ENCODE measurements at places on chromosomes 1 and 21.

DNA sequence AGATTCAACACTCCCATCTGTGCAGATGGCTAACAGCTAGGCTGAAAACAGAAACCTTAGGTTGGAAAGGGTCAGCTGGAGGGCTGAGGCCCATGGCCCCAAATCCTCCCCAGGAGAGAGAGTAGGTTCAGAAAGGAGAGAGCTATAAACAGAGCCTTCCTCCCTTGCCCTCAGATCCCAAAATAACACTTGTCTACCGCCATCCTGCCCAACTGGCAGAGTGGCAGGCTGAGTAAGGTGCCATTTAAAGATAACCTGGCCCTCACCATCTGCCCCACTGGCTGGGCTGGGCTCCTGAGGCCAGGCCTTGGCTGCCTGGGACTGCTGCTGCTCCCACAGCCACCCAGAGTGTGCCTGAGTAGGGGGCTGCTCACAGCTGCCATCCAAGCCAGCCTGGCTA, 4.3 kb upstream of the SHISA4 start:
- DNase-seq = no peak

- DNase-seq = no peak
These were observed 72.4 kb upstream of the IFNAR2 start for GRCh38 chr21:33157303-33157702.

GRCh38 chr1:172401892-172402291, 18.6 kb upstream of the C1orf105 start:
- DNase-seq = no peak

DNA sequence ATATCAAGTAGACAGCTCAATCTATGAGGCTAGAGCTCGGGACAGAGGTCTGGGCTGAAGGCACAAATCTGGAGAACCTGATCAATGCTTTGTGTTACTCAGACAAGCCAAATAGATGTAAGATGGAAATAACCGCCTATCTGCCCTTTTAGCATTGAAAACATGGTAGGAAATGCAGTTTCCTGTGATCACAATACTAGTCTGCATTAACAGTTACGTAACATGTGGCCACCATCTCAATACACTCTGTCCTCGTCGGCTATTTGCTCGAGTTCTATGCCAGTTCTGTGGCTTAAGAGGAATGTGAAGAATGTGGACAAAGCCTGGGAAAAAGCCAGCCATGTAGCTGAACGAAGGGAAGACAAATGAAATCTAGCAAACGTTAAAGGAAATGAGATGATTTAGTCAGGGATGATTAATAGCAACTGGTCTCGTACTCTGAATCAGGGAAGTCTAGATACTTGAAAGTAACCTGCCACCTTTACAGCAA, 73.3 kb downstream of the HSF2BP start:
- DNase-seq = peak; percentile 99

DNA sequence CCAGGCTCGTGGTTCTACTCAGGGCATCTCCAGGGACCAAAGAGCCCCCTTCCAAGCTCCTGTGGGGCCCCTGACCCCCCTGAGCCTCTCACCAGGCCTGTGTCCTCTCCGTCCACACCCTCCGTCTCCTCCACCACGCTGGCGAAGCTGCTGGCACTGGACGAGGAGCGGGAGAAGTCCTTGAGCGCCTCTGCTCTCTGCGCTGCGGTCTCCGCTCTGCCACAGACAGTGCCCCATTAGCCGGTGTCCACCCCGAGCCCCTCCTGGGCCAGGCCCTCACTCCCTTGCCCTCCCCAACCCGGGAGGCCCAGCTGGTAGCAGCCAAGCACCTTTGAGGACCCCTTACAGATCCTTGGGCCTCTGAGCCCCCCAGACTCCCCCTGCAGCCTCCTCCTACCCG, 69.8 kb downstream of the RAP1GAP start:
- DNase-seq = no peak

DNA sequence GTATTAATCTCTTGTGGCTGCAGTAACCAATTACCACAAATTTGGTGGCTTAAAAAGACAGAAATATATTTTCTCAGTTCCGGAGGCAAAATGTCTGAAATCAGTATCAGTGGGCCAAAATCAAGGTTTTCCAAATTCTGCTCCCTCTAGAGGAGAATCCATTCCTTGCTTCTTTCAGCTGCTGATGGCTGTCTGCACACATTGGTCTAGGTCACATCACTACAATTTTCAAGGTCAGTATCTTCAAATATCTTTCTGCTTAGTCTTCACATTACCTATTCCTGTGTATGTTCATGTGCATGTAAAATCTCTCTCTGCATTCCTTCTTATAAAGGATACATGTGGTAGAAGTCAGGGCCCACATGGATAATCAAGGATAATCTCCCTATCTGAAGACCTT, 999.4 kb downstream of the KCNT2 start:
- DNase-seq = no peak

- no peak for DNase-seq
These were observed 135.7 kb upstream of the KRTAP19-8 start for GRCh38 chr21:31173881-31174555.

DNA sequence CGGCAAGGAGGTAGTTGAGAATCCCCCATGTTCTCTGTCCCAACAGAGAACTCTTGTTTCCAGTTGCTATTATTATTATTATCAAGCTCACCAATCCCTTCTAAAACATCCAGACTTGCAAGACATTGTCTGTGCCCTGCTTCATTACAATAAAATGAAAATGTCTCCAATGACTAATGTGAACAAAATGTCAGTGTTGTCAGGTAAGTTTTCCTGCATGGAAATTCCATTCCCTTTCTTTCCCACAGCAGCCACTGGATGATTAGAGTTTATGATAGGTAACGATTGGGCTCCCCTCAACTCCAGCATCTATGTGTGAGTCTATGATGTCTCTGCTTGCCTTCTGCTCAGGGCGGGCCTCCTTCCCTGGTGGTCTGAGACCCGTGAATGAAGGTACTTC, 8.9 kb upstream of the DYRK1A start:
- no peak for DNase-seq

DNA sequence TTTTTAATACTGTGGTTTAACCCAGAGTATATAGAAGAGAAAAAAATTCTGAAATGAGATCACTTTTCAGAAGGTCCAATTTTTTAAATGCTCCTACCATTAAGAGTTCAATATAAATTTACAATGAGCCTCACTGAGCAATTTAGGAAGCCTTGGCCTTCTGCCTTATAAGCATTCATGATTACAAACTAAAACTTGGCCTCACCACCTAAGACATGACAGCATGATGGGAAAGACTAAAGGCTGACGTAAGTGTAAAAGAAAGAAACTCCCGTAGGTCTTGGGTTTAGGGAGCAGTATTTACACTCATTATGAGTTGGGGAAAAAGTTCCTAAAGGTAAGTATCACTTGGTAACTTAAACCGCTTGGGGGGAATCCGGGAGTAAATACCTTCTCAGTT, 70.7 kb upstream of the ESRRG start:
- DNase-seq = no peak

DNA sequence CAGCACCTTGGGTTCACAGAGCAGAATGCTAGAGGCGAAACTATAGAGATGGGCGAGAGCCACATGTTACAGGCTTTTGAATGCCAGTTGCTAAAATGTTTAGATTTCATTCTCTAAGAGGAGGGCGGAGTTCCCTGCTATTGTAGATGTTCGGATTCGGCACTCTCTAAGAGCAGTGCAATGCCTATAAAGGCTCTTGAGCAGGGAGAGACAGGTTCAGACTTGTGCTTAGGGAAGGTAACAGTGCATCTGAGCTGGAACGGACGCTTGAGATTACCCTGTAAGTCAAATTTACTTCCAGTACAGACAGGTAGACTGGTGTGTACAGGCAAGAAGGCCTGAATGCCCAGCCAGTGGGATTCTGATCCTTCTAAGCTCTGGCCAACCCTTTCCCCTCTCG, 15.3 kb downstream of the LURAP1 start:
- no peak for DNase-seq

GRCh38 chr1:96060621-96061020, 661.0 kb upstream of the PTBP2 start:
- no peak for DNase-seq

GRCh38 chr1:179888071-179888470, 6.0 kb downstream of the TOR1AIP1 start:
- DNase-seq = no peak

DNA sequence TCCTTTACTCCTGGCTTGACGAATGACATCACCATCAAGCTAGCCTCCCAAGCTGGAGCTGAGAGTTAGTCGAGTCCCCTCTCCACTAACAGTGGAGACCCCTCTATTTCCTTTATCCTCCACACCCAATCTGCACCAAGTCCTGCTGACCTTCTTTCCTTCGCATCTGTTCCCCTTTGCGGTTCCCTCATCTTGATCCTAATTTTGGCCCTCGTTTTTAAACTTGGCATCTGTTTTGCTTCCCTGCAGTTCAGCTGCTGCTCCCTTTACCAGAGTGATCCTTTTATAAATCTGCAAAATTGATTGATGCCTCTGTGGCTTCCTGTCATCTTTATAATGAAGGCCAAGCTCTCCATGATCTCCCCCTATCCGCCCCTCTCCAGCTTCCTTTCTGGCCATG, 49.0 kb upstream of the TSPAN2 start:
- DNase-seq = no peak

DNA sequence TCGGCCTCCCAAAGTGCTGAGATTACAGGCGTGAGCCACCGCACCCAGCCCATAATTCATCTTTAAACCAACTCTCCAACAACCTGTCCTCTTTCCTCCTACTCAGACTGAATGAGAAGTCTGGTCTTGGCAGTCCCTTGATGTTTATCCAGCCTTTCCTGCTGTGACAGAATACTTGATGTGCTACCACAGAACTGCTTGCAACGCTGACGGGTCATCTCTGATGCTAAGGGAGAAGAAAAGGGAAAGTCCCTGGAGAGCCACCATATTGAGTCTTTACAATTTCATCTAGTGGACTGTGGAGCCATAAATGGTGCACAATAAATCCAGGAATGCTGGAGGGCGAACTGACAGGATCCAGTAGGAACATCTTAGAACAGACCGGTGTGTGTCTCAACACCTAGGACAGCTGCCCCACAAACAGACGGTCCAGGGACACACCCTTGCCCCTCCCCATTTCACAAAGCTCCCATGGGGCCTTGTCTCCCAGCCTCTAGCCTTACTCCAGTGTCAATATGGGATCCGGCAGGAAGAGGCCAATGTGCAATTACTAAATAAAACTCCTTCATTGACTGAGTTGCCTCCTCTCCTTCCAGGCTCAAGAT, 30.7 kb downstream of the JAK1 start:
- DNase-seq = no peak

DNA sequence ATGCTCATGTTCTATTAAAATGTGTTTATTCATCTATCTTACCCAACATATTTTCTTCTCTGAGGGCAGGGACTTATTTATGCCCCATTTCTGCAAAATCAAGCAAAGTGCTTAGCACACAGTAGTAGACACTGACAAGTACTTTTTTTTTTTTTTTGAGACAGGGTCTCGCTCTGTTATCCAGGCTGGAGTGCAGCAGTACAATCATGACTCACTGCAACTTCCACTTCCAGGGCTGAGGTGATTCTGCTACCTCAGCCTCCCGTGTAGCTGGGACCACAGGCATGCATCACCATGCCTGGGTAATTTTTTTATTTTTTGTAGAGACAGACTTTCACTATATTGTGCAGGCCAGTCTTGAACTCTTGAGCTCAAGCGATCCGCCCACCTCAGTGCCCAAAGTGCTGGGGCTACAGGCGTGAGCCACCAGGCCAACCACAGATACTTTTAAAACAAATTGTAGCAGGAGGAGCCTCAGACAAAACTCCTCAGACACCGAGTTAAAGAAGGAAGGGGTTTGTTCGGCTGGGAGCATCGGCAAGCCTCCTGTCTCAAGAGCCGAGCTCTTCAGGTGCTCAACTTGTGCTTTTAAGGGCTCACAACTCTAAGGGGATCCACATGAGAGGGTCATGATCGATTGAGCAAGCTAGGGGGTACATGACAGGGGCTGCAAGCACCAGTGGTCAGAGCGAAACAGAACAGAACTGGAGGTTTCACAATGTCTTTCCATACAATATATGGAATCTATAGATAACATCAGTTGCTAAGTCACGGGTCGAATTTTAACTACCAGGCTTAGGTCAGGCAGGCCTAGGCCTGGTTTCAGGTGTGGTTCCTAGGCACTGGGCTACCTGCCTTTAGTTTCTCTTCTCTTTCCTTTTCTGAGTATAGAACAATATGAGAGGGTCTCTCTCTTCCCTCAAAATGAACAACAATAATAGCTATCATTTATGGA, 5.7 kb upstream of the TMEM167B start:
- DNase-seq = peak; percentile 27

DNA sequence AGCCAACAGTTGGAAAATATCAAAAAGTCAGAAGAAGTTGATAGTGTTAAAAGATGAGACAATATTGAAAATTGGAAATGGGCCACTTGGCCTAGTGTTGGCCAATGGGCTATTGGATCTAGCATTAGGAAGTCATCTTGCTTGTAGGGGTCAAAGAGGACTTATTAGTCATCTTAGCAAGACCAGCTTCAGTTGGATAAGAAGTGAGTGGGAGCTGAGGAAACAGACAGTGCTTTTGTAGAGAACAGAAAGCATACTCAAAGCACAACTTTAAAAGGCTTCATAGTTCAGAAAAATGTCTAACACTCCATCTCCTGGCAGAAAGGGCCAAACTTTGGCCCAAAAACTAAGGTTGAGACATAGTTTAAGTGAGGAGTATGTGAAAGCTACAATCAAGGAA, 139.9 kb upstream of the PKN2 start:
- no peak for DNase-seq

DNA sequence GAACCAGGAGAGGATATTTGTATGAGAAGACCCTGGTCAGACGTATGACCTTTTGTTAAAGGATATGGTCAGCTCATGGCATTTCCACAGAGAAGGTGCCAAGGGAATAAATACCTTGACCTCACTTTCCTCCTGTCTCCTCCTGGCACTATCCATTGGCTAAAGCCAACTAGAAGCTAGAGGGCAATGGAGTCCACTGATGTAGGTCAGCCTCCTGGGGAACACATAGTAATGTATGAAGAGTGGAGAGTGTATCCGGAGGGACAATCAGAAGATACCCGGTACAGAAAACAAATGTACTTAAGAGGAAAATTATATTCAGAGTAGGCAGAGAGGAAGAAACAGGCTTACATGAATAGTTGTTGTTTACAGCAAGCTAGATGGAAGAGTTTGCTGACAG, 698 bp upstream of the NTMT2 start:
- DNase-seq = no peak

DNA sequence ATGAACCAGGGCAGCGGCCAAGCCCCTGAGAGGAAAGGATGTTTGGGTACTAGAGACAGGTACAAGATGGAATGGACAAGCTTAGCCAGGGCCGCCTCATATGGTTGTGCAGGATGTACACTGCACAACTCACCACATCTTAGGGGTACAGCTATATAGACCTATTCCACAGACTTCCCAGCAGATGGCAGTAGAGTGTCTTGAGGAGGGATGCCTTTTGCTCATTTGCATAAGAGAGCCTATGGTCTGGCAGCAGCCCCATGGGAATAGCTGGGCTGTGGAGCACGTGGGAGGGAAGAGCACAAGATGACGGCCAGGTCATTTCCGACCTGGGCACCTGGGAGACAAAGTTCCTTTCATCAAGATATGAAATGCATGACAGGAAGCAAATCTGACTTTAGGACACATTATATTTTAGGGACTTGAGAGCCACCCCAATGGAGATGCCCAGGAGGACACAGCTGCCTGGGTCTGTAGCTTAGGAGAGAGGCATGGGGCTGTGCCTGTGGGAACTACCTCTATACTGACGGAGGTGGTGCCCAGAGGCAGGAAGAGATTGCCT, 215.5 kb downstream of the KCNJ6 start:
- peak; percentile 79 for DNase-seq
